HS-5 (cell line): ENCODE measurements at places on chromosomes 16 and 17.

- DNase-seq, result no peak
Measured at GRCh38 chr16:79128706-79129105, 471.8 kb downstream of the MAF start.

- DNase-seq, result no peak
Measured at GRCh38 chr16:75632857-75633256, 9.8 kb upstream of the ADAT1 start.

- no peak for DNase-seq
Measured at GRCh38 chr17:82736511-82737185, 1.2 kb downstream of the FN3K start.

DNA sequence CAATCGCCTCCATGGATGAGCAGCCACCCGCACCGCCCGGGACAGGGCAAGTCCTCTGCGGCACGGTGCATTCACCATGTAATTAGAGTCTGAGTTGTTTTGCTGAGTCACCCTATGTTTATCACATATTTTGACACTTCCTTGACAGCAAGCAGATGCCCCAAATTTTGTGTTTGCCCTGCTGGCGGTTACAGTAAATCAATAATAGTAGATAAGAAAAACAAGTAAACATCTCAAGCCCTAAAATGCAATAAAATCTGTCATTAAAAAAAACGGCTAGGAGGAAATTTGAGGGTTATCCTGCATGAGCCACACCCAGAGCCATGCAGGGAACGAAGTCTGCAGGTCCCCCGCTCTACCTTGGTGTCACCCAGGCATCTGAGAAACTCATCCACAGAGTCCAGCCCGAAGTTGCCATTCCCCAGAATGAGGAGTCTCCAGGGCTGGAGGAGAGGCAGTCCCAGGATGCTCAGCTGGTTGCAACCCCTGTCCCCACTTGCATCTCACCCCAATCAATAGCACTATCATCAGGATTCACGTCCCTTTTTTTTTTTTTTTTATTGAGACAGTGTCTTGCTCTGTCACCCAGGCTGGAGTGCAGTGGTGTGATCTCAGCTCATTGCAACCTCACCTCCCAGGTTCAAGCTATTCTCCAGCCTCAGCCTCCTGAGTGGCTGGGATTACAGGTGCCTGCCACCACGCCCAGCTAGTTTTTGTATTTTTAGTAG lies 16.5 kb upstream of the ST6GALNAC1 start:
- no peak for DNase-seq
